ENCODE measurements at places on chromosomes 2 and 18.
A peak's percentile ranks its signal among the peaks of the same experiment; 100 is the strongest.

DNA sequence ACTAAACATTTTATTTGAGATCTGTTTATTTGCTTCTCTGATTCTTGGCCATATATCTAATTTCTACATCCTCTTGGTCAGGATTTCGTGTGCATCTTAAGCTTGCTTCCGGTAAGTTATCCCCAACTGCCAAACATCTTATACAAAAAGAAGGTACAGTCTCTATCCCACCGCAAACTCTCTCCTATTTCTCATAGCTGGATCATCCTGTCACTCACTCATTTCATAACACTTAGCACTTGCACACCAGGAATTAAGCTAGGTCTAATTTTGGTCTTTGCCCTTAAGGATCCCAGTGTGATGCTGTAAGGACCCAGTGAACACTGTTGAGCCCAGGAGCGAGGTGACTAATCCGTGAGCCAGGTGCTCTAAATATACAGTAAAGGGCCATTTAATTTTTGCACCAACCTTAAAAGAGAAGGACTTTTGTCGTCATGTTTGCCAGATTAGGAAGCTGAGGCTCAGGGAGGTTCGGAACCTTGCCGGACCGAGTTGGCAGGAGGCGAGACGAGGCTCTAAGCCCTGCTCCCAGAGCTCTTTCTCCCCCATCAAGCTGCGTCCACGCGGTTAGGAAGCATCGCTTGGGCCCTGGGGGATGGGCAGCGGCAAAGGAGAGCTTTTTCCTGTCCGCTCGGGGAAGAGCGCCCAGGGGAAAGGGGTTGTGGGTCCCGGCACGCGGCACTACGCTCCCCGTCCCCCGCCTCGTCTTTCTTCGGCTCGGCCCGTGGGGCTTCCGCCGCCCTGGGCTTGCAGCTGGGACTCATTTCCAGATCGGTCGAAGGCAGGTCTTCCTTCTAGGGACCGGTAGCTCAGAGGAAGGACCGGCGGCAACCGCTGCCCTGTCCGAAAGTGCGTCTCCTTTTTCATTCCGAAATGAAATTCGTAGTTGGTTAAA is 4.1 kb upstream of the ITPRIPL1 start:
- DNase-seq, result no peak

- DNase-seq, result no peak
Observed at GRCh38 chr2:28400419-28400818, 7.8 kb downstream of the FOSL2 start.

GRCh38 chr2:101401326-101401665 is 14.0 kb upstream of the CREG2 start:
- DNase-seq, result no peak

GRCh38 chr2:15107137-15107536 is 454.0 kb downstream of the NBAS start:
- DNase-seq, result no peak

DNA sequence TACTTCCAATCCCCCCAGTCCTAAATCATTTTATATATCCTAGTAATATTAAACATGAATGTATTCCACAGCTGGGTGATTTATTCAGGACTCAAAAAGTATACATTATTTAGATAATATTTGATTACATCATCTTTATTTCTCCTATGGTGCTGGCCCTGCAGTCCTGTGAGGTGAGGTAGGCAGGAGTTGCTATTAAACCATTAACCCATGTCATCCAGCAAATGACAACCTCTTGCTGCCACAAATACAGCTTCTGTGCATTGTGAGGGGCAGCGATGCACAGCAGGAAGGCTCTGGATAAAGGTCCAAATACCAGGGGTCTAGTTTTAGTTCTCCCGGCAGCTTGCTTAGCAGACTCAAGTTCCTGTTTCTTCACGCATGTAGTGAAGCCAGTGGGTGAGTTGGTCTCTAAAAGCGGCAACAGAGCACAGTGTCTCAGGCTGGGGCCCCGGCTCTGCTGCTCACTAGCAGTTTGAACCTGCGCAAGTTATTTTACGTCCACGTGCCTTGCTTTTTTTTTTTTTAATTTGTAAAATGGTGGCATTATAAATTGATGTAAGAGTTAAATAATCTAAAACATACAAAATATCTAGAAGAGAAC is 36.1 kb downstream of the INSIG2 start:
- peak; percentile 40 for DNase-seq

DNA sequence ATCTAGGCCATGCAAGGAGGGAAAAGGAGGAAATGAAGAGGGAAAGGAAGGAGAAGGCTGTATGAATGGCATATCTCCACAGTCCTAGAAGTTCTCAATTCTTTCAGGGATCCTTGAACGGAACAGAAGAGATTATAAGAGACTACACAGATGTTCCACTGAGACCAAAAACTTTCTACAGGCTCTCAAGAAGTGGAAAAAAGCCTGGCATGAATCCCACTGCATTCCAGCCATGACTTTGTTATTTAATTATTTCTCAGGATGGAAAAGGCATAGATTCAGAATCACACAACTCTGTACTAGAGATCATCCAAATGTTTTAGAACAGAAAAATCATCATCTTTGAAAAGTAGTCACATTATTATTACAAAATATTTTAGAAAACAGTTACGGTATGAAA is 131.7 kb upstream of the CDH20 start:
- no peak for DNase-seq

GRCh38 chr2:68251855-68252399 is 405 bp downstream of the PPP3R1 start:
- no peak for DNase-seq

GRCh38 chr2:209578394-209579001 is 154.7 kb downstream of the MAP2 start:
- DNase-seq, result no peak

DNA sequence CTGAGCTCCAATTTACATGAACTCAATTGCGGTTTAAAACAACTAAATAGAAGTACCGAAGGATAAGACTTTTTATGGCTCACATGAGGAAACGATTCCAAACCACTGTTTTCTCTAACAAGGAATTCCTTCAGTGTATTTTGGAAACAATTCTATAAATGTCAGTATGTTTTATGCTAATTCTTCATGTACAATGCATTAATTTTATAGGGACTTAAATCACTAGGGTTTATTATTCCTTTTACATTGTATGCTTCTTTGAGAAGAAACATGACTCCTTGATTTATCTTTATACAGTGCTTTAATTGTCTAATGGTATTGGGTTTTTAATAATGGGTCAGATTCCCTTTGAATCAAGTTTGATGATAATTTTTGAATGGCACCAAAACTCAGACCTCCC is 566.8 kb downstream of the EPHA4 start:
- no peak for DNase-seq

GRCh38 chr2:45329045-45329677 is 281.9 kb downstream of the SRBD1 start:
- DNase-seq, result no peak

DNA sequence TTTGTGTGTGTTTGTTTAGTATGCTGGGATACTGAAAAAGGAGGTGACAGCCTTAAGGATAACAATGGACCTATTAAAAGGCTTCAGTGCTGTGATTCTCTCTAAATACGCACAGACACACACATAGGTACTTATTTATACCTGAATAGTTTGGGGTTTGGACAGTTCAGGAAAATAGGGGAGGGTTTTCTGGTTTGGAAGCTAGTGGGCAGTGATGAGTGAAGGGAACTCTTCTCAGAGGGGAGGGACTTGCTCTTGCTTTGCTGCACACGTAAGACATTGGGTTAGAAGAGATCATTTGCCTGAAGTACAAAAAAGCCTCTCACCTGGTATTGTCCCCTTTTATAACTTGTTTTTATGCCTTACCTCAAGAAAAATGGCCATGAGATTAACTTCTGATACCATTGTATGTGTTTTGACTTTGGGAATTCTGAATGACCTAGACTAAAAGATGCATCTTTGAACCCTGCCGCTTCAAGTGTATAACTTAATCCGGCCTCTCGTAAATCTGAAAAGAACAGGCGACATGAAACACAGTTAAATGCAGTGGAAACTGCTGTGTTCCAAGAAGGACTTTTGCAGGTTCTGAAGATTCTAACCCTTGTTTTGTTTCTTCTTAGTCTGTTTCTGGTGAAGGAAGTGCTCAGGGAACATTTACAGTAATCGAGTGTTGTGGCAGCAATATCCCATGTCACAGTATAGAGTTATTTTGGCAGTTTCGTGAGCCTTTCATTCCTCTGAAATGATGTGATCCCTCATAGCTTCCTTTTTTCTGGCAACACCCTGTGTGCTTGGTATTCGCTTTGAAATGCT is 2.5 kb downstream of the CRIM1 start:
- peak; percentile 73 for DNase-seq

GRCh38 chr18:28846958-28847357 is 670.0 kb upstream of the CDH2 start:
- DNase-seq, result no peak

DNA sequence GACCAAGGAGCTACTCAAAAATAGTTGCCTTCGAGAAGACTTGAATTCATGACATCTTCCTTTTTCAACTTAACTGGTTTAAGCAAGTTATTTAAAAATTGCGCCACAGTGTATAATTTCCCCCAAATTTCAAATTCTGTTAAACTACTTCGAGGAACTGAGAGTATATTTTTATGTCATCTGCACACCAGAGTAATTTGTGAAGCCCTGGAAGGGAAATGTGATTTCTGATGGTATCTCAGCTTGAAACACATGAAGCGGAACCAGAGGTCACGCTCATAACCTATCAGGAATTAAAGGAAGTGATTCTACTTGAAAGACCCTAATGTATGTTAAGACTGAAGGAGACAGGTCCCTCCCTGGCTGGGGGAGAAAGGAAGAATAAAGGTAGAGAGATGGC is 33.9 kb upstream of the DARS1 start:
- no peak for DNase-seq

DNA sequence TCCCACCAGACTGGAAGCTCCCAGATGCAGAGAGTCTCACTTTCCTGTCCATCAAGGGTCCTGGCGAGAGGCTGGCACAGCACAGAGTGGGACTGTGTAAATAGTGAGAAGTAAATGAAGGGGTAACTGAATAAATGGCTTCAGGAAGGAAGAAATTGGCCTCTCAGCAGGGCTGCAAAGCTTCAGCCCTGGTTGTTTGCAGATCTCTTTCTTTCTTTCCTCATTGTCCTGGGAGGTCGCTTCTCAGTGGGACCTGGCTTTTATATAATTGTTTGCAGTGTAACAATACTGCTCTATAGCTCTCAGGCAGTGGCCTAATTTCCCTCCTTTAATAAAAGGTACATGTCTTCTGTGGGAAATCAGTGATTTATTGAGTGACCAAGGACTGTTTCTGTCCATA is 74.9 kb upstream of the GPR45 start:
- DNase-seq, result no peak

DNA sequence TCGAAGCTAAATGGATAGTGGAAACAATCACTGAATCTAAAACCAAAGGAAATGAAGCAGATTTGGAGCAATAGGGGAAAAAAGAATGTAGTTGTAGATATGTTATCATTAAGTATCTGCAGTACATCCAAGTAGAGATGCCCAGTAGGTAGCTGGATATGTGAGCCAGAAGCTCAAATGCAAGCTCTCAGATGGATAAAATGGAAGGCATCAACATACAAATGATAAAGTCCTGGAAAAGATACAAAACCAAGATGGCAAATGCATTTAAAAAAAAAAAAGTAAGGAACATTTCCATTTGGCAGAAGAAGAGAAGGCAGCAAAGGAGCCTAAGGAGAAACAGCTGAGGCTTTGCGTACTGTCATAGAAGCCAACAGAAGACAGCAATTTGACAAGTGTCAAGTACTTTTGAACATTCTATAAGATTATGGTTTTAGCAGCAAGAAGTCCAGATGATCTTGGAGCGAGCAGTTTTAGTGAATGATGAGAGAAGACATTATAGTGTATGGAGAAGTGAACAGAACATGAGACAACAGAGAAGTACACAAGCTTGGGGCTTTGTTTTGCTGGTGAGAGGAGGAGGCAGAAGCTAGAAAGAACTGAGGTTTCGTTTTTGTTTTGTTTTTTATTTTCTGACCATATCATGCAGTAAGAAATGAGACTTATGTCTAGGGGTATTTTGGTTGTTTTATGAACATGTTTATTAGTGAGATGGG is 18.3 kb downstream of the ROCK2 start:
- peak; percentile 17 for DNase-seq

DNA sequence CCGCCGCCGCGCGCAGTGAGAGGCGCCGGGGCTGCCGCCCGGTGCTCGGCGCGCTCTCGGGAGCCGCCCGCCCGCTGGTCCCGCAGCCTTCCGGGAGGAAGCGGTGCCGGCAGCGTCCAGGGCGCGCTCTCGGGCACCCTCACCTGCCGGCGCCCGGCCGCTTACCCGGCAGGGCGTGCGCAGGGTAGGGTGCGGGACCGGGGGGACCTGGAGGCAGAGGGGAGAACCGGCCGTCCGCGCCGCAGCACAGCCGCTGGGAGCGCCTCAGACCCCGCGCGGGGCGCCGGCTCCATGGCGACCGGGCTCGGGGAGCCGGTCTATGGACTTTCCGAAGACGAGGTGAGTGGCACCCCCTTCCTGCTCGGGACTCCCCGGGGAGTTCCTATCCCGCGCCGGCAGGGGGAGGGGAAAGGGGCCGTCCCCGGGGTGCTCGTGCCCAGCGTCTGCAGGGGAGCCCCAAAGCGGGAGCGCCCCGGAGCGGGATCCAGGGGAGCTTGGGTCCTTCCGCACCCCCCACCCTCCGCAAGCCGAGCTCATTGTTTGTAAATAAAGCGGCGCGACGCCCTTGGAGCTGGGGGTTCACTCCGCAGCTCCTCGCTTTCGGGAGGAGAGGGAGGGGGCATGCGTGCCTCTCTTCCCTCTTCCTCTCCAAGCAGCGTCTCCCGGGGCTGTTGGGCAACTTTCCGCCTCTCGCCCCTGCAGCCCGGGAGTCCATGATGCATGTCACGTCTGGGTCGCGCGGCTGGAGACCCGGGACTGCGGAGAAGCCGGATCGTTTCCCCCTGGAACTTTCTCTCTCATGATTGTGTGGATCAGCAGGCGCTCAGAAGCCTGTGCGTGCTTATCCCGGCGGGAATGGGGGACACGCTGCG is 580 bp downstream of the NEDD4L start:
- DNase-seq, result peak; percentile 31

GRCh38 chr2:239977111-239977510 is 48.0 kb downstream of the NDUFA10 start:
- no peak for DNase-seq

DNA sequence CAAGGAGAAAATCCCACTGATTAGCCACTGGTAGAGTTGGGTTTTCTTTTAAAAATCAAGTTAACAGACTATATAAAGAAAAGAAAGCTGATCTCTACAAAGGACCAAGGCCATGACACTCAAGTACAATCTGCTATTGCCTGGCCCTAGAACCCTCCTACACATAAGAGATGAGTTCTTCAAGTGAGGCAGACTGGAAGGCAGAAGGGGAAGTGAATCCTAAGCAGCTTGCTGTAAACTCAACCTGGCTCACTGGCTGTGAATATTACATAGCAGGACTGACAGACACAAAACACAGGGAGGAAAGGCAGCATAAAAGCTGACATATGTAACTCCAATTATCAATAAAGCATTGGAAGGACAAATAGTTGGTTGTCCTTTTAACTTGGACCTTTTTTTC is 65.4 kb downstream of the TRIP12 start:
- no peak for DNase-seq

DNA sequence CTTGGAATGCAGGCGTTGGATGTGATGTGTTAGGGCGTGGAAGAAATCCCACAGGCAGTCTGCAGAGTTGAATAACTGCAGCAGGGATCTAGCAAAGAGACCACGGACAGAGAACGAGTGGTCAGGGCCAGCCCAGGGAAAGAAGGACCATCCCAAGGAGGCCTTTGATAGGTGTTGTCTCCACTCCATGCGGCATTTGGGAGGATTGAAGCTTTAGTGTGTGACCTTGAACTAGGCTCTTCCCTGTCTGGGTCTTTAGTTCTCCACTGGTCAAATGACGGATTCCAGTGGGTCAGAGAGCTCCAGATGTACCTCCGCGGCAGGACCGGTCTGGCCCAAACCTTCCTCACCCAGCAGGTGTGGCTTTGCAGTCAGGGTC is 18.4 kb downstream of the GREB1 start:
- no peak for DNase-seq
